ENCODE measurements at places on chromosomes 7 and 10.

GRCh38 chr7:134737566-134738345 lies 41.7 kb upstream of the CALD1 start:
- DNase-seq: no peak

GRCh38 chr10:76026176-76026771 lies 594.9 kb downstream of the LRMDA start:
- DNase-seq: no peak

GRCh38 chr7:157219154-157219553 lies 80.4 kb downstream of the UBE3C start:
- no peak for DNase-seq

- DNase-seq: no peak
These were observed 9.2 kb upstream of the TMEM225B start for GRCh38 chr7:99588868-99589267.

GRCh38 chr10:89413398-89413912 lies 913 bp upstream of the IFIT5 start:
- no peak for DNase-seq

DNA sequence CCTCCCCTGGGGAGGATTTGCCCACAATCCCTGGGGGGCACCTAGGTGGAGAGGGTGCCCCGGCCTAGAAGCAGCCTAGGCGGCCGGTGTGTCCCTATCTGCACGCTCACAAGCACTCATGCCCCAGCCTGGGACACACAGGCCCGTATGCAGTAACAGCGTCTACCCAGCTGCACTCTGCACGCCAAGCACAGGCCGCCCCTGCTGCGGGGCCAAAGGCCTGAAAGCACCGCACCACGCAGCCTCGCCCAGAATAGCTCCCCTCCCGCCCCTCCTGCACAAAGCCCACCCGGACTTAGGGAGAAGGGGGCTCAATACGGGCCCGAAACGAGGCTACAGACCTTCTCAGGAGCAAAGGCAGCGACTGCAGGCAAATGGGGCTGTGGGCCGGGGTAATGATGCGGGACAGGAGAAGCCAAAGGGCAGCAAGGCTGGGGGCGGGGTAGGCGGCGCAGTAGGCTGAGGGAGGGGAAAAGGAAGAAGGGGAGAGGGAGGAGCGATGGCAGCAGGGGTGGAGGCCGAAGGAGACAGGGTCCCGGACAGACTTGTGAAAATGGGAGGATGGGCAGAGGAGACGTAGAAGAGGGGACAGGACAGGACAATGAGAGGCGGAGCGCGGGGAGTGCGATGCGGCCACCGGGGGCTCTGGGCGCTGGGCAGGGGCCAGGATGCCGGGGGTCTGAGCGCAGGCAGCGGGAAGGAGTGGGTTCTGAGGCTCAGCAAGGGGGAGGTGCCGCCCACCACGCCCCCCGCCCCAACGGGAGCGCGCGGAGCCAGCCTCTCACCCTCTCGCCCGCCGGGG lies 544 bp downstream of the GPRIN2 start:
- DNase-seq: no peak

DNA sequence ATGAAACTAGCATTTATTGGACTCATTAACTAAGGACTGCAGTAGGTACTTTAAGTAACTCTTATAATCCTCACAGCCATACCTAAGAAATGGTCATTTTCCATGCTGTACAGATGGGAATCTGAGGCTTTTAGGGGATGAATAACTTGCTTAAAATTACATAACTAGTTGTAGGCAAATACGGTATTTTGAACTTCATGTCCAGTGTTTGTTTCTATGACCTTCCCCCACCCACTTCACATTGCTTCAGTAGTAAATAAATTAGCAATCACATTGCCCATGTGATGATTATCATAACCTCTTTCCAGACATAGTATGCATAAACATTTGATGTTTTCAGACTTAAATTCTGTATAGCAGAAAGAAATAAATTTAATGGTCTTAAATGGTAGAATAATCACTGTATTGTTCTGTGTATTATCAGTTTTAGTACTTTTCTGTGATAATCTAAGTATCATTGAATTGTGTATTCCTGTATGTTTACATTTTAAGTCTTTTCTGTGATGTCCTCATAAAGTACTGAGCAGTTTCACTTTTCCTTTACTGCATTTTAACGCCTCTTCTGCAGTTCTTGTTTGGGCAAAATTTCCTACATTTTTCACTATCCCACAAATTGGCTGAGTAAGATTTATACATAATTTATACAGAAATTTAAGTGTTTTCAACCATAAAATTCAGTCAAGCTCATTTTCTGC lies 48.3 kb downstream of the ANKIB1 start:
- no peak for DNase-seq

DNA sequence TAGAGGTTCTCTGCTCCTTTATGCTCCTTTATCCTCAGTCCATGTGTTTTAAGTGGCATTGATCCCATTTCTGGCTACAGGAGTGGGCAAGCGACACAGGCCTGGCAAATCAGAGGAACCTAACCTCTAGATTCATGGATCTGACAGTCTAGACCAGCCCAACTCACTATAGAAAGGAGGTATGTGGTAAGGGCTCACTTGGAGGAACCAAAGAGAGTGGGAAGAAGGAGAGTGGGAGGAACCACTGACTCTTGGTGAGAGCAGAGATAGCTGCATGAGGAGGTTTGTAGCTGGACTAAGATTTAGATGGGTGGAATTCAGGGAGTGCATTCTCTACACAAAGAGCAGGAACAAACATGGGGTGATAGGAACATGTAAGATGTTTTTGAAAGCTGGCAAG lies 11.6 kb upstream of the FRAT1 start:
- DNase-seq: no peak

DNA sequence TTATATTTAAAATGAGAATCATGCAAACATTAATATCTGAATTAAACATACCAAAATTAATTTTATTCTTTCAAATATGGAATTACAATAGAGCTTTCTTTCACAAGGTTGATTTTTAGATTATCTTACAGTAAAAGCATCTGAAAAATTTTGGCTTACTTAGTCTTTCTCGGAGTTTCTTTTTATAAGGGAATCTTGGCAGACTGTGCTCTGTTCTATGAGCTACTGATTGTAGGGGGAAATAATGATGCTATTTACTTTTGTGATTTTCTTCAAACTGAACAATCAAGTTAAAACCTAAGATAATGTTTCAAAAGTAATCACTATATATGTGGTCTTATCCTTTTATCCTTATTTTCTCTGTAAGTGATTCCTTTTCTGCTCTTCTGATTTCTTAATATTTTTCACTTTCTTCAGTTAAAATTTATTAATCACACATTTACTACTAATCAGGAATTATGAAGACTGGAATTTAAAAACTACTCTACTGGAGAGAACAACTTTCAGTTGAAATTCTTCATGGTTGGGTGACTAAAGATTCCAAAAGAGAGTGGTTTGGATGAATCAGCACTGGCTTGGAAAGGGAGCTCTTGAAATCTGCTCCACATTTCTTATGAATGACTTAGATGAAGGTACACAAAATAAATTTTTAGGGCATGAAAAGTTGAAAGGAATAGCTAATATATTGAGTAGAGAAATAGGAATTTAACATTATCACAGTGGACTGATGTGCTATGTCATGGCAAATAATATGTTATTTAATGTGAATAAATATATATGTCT lies 103.9 kb downstream of the PPP1R9A start:
- DNase-seq: no peak

DNA sequence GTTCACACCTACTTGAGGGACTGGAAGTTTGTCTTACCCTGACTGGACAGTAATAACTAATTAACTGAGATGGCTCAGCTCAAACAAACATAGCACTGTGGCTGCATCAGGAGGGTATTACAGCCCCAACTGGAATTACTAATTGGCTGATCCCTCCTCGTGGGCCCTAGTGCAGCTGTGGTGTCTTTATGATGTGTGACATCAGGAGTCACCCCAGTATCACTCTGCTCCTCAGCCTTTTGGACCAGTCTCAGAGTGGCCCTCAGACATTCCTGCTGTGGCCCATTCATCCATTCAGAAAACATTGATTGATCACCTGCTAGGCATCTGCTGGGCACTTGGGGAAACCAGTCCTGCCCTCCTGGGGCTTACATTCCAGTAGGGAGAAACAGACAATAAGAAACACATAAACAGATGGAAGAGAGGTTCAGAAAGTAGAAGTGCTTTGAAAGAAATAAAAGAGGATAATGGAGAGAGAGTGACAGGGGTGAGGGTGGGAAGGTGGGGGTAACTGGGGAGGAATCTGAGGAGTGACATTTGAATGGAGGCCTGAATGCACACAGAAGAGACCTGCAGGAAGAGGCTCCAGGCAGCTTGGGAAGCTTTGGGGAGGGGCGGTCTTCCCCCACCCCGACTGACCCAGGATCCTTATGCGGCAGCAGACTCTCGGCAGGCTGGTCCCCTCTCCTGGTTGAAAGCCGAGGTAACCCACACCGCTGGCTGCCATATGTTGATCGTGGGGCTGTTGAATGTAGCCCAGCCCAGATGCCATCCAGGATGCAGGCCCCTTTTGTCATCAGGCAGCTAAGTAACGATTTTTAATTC lies 113.1 kb downstream of the C10orf105 start:
- DNase-seq: no peak

- no peak for DNase-seq
These were observed 66.4 kb upstream of the MRLN start for GRCh38 chr10:59819683-59820082.

- no peak for DNase-seq
These were observed 153.5 kb downstream of the NSUN6 start for GRCh38 chr10:18497806-18498369.

- DNase-seq: no peak
These were observed 24.8 kb upstream of the ADARB2 start for GRCh38 chr10:1762076-1762475.

DNA sequence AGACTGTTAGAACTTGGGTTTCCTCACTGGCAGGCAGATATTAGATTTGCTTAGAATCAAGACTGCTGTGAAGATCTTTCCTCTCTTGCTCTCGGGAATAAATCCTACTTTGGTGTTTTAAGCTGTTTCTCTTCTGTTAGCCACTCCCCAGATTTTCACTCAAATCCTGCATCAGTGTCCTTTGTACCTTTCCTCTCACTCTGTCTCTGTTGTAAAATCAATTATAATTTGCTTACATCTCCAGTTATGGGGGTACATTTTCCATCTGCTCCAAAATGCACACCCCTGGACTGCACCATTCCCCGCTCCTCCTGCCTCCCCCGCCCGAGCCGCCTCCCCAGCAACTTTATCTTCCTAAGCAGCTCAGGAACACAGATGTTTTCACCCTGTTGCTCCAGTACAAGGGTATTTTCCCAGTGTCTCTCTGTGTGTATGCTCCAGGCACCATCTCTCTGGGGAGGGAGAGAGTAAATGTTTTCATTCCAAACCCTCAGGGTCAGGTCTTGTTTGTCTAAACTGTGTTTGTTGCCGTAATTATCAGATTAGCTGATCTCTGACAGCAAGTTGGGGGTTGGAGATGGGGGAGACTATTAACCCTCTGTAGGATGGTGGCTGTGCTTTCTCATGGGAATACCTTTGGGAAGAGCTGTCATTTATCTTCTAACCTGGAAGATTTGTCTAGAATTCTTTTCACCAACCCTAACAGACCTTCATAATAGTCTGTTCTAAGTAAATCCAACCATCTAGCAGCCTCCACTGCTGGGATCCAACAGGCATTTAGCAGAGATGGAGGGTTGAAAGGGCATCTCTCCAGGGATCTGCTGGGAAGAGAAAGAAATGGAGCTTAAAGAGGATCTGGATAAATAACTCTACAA lies 20.4 kb upstream of the GOT1 start:
- DNase-seq: no peak

- no peak for DNase-seq
These were observed 291.4 kb downstream of the TNS3 start for GRCh38 chr7:47290466-47290865.

DNA sequence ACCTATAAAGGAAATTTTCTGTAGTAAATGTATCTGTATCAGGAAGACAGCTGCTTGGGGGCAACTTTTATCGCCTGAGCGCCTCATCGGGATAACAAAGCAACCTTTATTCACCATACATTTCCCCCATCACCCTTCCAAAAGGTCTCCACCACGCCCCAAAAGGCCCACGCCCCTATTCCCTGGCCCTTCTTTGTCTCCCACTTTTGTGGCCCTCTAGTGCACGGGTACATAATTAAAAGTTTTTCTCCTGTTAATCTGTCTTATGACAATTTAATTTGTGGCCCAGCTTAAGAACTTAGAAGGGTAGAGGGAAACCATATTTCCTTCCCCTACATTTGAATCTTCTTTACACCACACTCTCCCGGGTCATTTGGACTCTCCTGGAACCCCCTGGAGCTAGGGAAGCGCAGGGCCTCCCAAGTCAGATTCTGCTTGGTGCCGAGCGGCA lies 625 bp downstream of the RP9 start:
- DNase-seq: no peak

DNA sequence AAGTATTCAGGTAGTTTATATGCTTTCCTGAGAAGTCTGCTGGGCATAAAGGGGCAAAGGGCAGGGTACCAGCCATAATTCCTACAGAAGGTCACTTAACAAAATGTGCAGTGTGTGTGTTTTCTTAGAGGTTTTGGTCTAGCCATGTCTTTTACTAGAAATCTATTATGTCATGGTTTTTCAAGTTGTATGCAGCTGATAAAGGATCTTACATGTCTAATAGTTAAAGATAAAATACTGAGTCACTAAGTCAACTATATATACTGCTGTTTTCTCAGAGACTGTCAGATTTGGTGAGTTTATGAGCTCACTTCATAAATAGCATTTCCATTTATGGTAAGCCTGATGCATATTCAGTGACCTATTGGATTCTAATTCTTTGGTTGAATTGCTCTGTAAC lies 7.7 kb downstream of the CASP2 start:
- DNase-seq: no peak

GRCh38 chr7:125775317-125775716 lies 845.7 kb upstream of the POT1 start:
- DNase-seq: peak; percentile 11

DNA sequence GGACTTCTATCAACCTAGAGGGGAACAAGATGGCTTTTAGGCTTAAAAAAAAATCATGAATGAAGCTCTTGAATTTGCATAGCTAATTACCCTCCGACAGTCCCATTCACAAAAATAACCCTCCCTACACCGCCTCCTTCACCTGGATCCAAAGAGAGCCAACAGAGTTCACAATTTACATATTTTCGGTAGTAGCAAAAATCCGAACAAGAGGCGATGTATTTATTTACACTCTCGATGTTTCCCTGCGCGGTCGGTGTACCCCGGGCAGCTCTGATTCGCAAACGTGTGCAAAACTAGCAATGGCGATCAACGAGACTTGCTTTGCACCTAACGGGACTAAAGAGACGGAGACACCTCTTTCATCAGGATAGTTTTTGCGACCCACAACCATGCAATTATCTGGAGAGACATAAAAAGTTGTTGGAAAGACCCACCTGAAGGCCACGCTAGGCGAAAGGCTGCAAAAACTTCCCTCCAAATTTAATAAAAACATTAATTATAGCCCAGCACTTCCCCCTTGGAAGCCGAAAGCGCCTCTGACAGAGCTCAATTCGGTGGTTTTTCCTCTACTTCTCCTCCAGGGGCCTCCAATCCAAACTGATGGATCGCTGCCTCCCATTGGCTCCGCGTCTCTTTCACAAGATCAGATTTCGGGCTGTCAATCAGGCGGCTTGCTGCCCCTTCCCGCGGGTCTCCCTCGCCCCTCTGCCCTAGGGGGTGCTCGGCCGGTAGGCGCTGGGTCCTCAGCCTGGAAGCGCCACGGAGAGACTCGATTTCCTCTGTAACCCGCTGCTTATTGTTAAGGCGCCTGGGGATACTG lies at the start of gene ETV1:
ETV1 (minus strand) TSS at position 541 of the 823 bp plus-strand sequence. CDS start 614 bp downstream, outside the sequence.
- peak; percentile 73 for DNase-seq

GRCh38 chr10:103765168-103765567 lies 90.2 kb downstream of the SH3PXD2A start:
- no peak for DNase-seq

- no peak for DNase-seq
These were observed 737 bp downstream of the CNNM2 start for GRCh38 chr10:102918817-102919245.

GRCh38 chr7:138345567-138345966 lies 114.5 kb upstream of the TRIM24 start:
- DNase-seq: no peak

- DNase-seq: peak; percentile 91
These were observed 23.4 kb upstream of the DPYSL4 start for GRCh38 chr10:132163278-132163765.
